ENCODE measurements at places on chromosomes 13 and 19. TPM values are rescaled to one million over a fixed set of nuclear protein-coding genes. Genes with fewer than 3 reads are reported as not detected.

Gene GPC6
- total RNA-seq: 29.8 TPM

Gene ZNF625
- 5.9 TPM for total RNA-seq

Gene ZNF600
- total RNA-seq: 3.7 TPM

Gene RUBCNL
- total RNA-seq: 0.59 TPM

Gene UNC13A
- total RNA-seq: under 0.01 TPM

Gene NEK5
- under 0.01 TPM for total RNA-seq

Gene ZNF66
- total RNA-seq: 4.8 TPM

Gene MYBPC2
- not detected for total RNA-seq
